ENCODE measurements at places on chromosomes 11 and 22.

- no peak for DNase-seq
Measured at GRCh38 chr11:117541211-117541610, 213.6 kb downstream of the CEP164 start.

DNA sequence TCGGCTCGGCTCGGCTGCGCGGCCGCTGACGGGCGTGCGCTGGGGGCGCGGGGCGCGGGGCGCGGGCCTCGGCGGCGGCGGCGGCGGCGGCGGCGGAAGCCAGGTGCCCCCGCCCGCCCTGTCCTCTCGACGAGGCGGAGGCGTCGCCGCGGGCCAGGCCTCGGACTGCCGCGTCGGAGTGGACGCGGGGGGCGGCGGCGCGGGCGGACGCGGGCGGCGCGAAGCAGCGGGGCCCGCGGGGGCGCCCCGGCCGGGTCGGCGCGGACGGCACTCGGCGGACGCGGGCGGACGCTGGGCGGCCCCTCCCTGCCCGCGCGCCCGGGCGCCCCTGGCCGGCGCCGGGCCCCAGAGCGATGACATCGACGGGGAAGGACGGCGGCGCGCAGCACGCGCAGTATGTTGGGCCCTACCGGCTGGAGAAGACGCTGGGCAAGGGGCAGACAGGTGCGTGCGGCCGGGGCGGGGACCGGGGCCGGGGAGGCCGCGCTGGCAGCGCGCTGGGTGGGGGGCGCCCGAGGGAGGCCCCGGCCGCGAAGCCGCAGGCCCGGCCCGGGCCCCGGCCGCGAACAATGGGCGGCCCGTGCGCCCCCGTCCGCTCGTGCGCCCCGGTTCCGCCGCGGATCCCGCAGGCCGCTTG, at the start of gene BRSK2:
BRSK2 (plus strand) TSS at position 3 of the 637 bp plus-strand sequence; CDS start at position 354, 351 bp downstream.
- DNase-seq: no peak

GRCh38 chr11:103035791-103036434, 56.0 kb downstream of the DCUN1D5 start:
- DNase-seq: peak; percentile 57

DNA sequence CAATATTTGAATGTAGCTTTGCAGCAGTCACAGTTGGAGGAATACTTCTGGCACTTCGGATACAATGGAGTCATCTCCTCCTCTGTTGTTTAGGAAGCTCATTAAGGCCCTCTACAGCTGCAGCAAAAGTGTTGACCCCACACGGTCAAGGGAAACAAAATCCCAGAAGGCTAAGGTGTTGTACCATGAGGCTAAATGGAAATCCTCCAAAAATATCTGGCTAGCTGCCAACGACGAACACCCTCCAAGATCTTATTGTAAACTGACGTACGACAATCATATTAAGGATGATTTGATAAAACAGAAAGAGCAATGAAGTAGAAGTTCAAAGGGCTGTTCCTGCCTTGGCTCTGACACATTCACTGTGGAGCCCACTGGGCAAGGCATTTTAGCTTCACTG, 4.0 kb downstream of the POGLUT3 start:
- DNase-seq: no peak

GRCh38 chr11:26696330-26696729, 25.5 kb downstream of the SLC5A12 start:
- DNase-seq: no peak

GRCh38 chr11:72625691-72626413, 48.4 kb downstream of the PDE2A start:
- no peak for DNase-seq

- no peak for DNase-seq
Measured at GRCh38 chr11:66293777-66294625, 2.3 kb downstream of the TMEM151A start.

- DNase-seq: no peak
Measured at GRCh38 chr11:126431401-126432064, 76.0 kb downstream of the ST3GAL4 start.

DNA sequence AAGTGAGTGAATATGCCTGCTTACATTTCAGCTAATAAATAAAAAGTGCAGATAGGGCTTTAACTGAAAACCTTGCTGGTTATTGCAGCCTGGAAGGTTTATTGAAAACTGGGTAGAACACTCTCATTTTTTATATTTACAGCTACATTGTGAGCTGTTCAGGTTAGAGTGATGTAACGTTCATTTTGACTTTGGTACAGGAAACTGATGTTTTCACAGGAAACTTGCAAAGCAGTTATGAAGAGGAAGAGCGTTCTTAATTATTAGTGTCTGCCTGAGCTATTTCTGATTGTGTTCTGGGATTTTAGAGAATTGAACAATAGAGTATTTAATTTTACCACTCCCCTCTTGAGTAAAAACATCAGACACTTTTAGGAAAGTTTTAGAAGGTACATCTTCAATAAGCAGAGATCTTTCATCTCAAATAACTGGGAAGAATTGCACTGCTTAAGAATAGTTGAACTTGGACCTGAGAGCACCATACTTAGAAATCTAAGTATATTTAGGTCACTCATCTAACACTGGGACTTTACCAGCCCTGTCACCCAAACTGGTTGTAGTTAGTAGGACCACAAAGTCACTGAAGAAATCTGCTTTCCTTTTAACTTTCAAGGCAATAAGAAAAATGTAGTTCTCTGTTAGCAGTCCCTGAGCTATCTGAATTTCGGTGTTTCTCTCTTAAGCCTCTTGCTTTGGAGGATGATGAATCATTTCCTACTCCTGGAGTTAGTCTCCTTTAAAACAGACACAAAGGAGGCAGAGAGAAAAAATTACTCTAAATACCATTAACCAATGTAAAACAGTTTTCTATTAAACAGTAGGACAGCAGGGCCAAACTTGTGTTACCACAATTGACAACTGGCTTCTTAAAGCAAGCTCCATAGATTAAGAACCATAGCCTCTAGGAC, 128.6 kb upstream of the DDI1 start:
- DNase-seq: no peak

GRCh38 chr22:38211556-38211955, 9.8 kb downstream of the MAFF start:
- DNase-seq: no peak

DNA sequence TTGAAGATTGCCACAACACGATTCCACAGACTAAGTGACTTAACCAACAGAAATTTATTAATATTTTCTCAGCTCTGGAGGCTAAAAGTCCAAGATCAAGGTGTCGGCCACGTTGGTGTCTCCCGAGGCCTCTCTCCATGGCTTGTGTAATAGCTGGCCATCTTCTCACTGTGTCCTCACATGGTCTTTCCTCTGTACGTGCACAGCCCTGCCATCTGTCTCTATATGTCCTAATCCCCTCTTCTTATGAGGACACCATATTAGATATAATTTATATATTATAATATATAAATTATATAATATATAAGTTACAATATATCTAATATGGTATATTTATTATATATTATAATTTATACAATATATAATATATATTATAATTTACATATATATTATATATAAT, 25.1 kb upstream of the SCGB1A1 start:
- DNase-seq: no peak

- DNase-seq: no peak
Measured at GRCh38 chr11:64571410-64572091, 19.5 kb upstream of the SLC22A12 start.

DNA sequence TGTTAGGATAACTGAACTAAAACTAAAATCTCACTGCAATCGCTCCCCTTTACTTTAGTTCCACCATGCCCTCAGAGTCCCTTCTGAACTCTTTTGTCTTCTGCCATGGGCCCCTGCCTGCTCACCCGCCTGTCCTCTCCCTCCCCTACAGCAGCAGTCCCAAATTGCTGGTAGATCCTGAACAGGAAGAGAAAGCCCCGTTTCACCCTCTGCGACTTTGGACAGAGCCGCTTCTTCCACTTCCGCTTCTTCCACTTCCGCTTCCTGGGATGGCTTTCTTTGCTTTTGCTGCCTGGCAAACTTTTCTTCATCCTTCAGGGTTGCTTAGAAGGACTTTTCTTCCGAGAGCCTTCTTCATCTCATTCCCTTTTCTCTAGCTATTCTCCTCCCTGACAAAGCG, 35.7 kb upstream of the TLCD5 start:
- no peak for DNase-seq

- no peak for DNase-seq
Measured at GRCh38 chr11:108538022-108538424, 39.8 kb upstream of the POGLUT3 start.

DNA sequence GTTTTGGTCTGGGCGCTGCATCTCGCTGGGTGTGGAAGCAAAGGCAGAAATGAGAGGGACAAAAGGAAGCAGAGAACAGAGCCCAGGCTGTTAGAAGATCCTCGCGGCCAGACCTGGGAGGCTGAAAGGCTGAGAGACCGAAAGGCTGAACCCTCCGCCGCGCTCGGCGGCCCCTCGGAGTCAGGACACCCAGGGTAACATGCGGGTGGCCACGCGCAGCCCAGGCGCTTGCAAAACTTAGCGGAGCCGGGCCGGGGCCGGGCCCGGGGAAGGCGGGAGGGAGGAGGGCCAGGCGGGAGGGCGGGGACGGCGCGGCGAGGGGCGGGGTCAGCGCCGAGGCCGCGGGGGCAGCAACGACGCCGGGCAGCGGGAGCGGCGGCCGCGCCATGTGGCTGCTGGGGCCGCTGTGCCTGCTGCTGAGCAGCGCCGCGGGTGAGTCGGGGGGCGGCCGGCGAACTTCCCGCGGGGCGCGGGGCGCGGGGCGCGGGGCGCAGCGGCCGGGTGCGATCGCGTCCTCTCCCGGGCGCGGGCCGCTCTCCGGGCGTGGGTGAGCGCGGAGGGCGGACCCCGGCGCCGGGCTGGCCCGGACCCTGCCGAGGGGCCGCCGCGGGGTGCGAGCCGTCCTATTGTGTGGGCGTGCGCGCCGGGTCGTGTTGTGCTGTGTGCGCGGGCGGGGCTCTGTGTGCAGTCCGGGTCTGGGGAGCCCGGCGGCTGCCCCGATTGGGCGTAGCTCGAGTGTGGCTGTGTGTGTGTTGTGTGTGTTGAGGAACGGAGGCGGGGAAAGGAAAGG, at the start of gene LDLRAD3:
LDLRAD3 (plus strand) TSS at position 350 of the 790 bp plus-strand sequence; CDS start at position 387, 37 bp downstream.
- DNase-seq: no peak

DNA sequence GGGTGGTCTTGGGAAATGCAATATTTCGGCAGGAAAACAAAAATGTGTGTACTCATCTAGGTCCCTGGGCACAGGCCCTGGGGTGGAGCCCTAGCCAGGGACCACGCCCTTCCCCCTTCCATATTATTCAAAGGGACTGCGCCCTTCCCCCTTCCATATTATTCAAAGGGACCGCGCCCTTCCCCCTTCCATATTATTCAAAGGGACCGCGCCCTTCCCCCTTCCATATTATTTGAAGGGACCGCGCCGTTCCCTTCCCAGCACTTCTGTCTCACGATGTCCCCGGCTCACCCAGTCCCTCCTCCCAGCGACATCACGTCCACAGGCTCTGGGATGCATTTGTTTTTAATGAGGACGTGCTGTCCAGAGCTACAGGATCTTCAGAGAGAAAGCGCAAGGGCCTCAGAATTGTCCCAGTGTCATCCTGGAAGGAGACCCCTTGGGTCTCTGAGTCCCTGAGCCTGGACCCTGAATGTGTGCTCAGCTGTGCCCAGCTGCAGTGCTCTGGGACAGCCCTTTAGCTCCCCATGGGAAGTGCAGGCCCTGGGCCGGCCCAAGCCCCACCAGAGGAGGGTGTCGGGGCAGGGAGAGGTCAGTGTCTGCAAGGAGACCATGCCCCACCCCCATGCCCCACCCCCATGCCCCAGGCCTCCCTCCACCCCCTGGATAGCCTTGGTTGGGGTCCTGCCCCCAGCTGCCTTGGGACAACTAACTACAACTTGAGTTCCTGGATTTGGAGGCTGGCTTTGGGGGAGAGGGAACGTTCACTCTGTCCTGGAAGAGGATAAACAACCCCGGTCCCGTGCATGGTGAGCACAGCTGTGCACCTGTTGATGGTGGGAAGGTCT, 810.0 kb downstream of the BRD1 start:
- no peak for DNase-seq

- no peak for DNase-seq
Measured at GRCh38 chr11:75031224-75031753, 42.6 kb downstream of the NEU3 start.

DNA sequence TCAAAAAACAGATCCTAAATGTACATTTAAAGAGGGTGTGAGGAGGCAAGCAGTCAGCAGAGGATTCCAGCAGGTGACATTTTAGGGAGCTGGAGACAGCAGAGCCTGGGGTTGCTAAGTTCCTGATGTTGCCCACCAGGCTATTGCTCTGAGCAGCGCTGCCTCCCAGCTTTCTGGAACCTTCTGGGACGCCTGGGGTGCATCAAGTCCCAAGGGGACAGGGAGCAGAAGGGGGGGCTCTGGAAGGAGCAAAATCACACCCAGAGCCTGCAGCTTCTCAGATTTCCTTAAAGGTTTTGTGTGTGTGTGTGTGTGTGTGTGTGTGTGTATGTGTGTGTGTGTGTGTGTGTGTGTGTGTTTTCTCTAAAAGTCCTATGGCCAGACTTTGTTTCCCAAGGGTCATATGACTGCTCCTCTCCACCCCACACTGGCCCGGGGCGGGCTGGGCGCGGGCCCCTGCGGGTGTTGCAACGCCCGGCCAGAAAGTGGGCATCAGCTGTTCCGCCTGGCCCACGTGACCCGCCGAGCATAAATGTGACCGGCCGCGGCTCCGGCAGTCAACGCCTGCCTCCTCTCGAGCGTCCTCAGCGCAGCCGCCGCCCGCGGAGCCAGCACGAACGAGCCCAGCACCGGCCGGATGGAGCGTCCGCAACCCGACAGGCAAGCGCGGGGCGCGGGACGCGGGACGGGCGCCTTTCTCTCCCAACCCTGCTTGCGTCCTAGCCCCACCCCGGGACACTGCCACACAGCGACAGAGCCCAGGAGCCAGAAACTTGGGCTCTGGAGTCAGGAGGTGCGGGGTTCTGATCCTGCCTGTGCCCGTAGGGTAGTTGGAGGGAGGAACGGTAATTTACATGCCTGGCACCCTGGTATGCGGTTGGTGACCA, at the start of gene HMOX1:
HMOX1 (plus strand) TSS at position 560 of the 887 bp plus-strand sequence; CDS start at position 638, 78 bp downstream.
- DNase-seq: peak; percentile 22

DNA sequence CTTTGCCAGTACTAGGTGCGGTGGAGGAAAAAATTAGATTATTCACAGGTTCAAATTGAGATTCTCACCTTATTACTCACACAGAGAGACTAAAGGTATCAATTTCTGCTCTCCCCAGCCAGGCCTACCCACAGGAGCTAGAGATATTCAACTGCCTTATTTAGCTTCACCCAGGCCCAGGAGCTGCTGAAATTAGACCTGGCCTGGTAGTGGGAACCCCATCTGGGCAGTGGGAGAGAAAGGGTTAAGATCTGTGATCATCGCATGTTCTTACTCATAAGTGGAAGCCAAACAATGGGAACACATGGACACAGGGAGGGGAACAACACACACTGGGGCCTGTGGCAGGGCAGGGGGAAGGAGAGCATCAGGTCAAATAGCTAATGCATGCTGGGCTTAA, 20.9 kb upstream of the MICAL2 start:
- no peak for DNase-seq

DNA sequence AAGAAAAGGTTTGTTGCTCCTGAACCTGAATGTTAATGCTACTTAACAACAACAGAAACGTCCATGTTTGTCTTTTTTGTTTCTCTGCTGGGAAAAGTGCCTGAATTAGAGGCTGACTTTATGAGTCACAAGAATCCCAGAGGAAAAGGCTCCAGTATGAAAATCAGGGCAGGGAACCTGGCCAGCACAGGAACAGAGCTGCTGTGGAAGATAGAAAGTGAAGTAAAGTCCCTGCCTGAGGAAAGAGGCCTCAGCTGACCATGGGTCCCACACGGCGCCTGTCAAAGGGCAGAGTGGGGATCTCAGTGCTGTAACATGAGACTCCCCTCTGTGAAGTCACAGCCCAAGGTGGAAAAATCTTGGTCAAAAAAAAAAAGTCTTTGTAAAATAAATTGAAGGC, 632.3 kb upstream of the CCDC90B start:
- DNase-seq: no peak

Data from central memory CD4-positive, alpha-beta T cell (primary cell).